ENCODE measurements at places on chromosomes 13 and 19.

GRCh38 chr19:48737360-48737998, 2.9 kb downstream of the RASIP1 start:
- no peak for DNase-seq

DNA sequence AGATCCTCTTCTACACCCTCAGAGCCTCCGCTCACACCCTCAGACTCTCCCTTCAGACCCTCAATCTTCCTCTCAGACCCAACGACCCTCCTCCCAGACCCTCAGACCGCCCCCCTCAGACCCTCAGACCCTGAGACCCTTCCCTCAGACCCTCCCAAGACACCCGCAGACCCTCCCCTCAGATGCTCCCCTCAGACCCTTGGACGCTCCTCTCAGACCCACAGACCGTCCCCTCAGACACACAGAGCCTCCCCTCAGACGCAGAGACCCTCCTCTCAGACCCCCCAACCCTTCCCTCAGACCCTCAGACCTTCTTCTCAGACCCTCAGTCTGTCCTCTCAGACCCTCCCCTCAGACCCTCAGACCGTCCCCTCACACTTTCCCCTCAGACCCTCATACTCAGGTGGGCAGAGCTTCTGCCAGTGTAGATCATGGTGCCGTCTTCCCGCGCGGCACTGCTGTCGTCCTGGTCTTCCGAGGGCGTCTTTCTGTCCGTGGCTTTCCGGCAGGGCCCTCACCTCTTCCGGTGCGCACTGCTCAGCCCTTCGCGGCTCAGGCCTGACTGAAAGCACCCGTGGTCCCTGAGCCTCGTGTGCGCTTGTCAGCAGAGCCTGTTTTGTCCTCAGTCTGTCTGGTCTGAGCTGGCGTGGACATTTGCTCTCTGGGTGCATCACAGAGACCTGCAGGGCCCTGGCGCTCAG, 18.9 kb upstream of the TFDP1 start:
- no peak for DNase-seq

GRCh38 chr13:34867590-34867989, 74.5 kb upstream of the NBEA start:
- DNase-seq, result no peak

GRCh38 chr19:48708471-48708870, 11.1 kb downstream of the MAMSTR start:
- no peak for DNase-seq

GRCh38 chr19:45255611-45256157, 4.6 kb downstream of the MARK4 start:
- no peak for DNase-seq

GRCh38 chr13:97986835-97987234, 33.4 kb downstream of the IPO5 start:
- DNase-seq, result no peak
